ENCODE measurements at places on chromosomes 2 and 18. TPM values are rescaled to one million over a fixed set of nuclear protein-coding genes. Genes with fewer than 3 reads are reported as not detected.

Gene TWIST2
- not detected for total RNA-seq

GRCh38 chr2:221293949-221294742 is 278.0 kb downstream of the EPHA4 start:
- no peak overlapping the region for H3K4me3 ChIP-seq
- no peak overlapping the region for H3K27ac ChIP-seq
- DNase-seq: no peak

Gene CTNNA2
- not detected for total RNA-seq

Gene DSG4
- not detected for total RNA-seq

Gene C1GALT1C1L
- not detected for total RNA-seq

DNA sequence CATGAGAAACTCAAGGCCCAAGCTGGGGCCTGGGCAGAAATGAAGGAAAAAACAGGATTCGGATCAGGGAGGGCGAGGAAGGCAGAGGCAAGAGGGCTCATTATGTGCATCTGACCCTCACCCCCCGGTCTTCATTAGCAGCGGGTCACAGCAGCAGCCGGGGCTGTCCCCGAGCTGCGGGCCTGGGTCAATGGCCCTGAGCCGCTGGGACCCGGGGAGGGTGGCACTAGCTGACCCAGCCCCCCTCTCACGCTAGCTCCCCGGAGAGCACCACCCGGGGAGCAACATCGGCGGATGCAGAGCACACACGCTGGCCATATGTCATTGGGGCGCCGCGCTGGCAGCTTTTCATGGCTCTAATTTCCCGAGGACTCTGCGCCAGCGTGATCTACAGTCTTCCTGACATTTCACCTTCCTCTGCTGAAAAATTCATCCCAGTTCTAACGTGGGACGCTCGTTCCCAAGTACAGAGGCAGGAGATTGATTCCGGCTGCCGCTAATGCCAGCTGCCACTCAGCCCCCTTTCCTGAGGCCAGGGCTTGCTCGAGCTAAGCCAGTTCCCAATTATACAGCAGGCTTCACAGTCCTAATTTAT is 63.7 kb downstream of the EIPR1 start:
- peaks cover 15% of the 10 kb centered on the region for H3K4me1 ChIP-seq
- no peak for DNase-seq
- no peak overlapping the region for H3K27ac ChIP-seq
- H3K4me3 ChIP-seq: no peak overlapping the region
- H3K36me3 ChIP-seq: peaks cover 9% of the 10 kb centered on the region
- H3K27me3 ChIP-seq: no peaks in the 10 kb centered on the region

DNA sequence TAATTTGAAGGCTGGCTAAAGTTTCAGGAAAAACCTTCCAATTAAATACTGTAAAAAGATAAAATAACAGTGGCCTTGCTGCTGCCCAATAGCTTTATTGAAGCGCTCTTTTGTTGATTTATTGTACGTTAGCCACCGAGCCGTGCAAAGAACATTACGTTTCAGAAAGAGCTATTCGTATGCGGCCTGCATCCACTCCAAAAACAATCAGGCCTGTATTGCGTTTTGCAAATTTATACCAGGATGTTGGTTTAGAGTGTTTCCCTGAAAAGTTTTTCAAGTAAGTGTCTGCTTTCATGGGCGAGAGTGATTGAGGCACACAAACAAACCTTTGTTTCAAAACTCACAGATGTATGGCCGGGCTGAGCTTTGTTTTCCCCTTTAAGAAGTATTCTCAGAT is 257.2 kb upstream of the SALL3 start:
- H3K4me1 ChIP-seq: no peaks in the 10 kb centered on the region
- H3K36me3 ChIP-seq: no peaks in the 10 kb centered on the region
- no peak overlapping the region for H3K4me3 ChIP-seq
- no peaks in the 10 kb centered on the region for H3K27me3 ChIP-seq
- DNase-seq: no peak
- H3K27ac ChIP-seq: no peak overlapping the region

DNA sequence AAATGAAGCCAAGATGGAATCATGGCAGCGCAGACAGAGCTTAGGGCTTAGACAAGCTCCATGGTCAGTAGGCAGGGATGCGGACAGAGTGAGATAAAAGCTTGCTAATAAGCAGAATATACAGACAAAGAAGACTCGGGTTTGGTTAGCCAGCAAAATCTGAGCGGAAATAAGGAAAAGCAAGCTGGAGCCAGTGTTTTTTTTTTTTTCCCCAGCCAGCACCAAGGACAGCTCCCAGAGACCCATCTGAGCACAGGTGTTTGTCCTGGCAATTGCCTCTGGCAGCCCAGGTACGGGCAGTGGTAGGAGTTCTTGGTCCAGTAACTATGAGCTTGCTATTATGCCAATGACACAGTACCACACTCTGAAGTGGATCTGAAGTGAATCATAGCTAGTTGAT is 187.6 kb downstream of the ADCYAP1 start:
- no peak overlapping the region for H3K4me3 ChIP-seq
- H3K27ac ChIP-seq: no peak overlapping the region
- no peaks in the 10 kb centered on the region for H3K36me3 ChIP-seq
- H3K4me1 ChIP-seq: no peaks in the 10 kb centered on the region
- no peaks in the 10 kb centered on the region for H3K27me3 ChIP-seq

- DNase-seq: no peak
- H3K27ac ChIP-seq: no peak overlapping the region
- no peak overlapping the region for H3K4me3 ChIP-seq
- H3K4me1 ChIP-seq: no peaks in the 10 kb centered on the region
These were observed 42.6 kb downstream of the RALBP1 start for GRCh38 chr18:9517869-9518268.

Gene MAP3K19
- not detected for total RNA-seq

Data from T-cell (primary cell).